ENCODE measurements at places on chromosomes 5 and 9.

DNA sequence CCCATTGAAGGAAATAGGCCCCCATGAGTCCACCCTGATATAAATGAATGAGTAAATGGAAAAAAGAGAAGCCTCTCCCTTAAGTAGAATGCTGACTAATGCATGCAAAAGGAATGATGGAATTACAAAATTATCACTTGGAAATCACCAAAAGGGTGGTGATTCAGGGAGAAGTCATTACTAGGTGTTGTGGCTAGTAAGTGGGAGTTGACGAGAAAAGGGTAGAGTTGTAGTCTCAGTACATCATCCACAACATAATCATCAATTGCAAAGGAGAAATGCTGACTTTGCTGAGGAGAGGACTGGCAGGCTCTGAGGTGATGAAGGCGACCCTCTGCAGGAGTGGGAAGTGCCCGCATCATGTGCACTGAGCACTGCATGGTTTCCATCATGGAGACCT is 201.5 kb upstream of the S1PR3 start:
- DNase-seq: no peak

GRCh38 chr9:132793606-132794580 is 84.2 kb downstream of the AK8 start:
- DNase-seq: peak; percentile 33

DNA sequence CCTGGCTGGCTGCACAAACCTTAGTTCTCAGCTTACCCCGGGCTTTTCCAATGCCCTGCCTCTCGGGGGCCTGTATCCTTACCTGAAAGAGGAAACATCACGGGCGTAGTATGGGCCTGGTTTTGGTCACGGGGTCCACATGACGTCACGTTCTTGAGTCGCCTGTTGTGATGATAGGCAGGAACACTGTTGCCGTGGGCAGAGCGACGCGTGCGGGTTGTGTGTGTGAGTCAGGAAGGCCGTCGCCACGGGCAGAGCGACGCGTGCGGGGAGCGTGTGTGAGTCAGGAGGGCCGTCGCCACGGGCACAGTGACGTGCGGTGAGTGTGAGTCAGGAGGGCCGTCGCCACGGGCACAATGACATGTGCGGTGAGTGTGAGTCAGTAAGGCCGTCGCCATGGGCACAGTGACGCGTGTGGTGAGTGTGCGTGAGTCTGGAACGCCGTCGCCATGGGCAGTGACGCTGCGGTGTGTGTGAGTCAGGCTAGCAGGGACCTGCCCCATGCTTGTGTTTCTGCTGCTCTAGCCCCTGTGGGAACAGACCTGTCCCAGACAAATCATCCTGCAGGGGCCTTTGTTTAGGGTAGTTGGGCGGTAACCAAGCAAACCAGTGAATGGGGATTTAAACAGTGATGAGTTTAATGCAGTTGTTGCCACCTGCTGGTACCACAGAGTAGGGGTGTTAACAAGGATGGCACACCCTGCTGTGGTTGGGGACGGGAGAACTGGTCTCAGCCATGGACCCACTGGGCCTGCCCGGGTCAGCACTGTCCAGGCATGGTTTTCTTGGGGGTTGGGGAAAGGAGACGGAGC is 19.8 kb downstream of the TRIP13 start:
- DNase-seq: peak; percentile 73

GRCh38 chr9:97954550-97954989 is 16.6 kb upstream of the HEMGN start:
- peak; percentile 72 for DNase-seq

DNA sequence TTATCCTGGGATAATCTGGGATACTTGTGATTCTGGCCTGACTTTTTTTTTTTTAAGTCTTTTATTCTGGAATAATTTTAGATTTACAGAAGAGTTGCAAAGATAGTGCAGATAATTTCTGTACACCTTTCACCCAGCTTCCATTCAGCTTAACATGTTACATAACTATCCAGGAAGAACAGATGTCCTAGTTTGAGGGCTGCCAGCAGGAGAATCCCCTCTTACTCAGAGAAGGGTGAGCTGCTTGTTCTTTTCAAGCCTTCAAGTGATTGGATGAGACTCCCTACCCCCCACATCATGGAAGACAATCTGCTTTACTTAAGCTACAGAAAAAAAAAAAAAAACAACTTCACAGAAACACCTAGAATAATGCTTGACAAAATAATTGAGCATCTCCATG is 254.2 kb downstream of the TRIM32 start:
- DNase-seq: no peak

- peak; percentile 75 for DNase-seq
Measured at GRCh38 chr5:180353048-180353979, at the start of gene GFPT2. Gene GFPT2, minus strand, starts transcription at chr5:180353336. Its CDS starts 119 bp downstream, at chr5:180353217.

Data from activated CD8-positive, alpha-beta memory T cell treated with anti-CD3 and anti-CD28 coated beads, Interleukin-2, amount 10 ng/mL, durations not matched to agents 7 days and 5 days (primary cell).